ENCODE measurements at places on chromosomes 6 and 20.

GRCh38 chr6:158024566-158025297, 43.1 kb downstream of the SYNJ2 start:
- DNase-seq = no peak

DNA sequence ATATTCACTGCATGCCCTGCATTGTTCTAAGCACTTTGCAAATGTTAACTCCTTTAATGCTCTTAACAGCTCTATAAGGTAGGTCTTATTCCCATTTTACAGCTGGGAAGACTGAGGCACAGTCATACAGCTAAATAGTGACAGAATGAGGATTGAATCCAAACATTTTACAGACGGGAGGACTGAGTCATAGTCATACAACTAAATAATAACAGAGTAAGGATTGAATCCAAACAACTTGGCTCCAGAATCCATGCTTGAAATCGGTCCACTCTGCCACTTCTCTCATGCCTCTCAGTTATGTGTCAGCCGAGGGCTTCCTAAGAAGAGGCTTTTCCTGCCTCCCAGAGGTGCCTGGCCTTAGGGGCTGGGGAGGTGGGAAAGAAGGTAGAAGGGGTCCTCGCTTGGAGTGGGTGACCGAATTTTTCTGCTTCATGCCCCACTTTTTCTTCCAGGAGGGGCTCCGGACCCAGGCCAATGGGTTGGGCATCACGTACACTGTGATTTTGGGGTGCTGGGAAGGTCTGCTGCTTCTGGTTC, 137.4 kb upstream of the RNF24 start:
- no peak for DNase-seq

- peak; percentile 34 for DNase-seq
Measured at GRCh38 chr20:20594171-20594530, 118.3 kb downstream of the RALGAPA2 start.

GRCh38 chr6:90179190-90180169, 117.2 kb downstream of the BACH2 start:
- DNase-seq = no peak

DNA sequence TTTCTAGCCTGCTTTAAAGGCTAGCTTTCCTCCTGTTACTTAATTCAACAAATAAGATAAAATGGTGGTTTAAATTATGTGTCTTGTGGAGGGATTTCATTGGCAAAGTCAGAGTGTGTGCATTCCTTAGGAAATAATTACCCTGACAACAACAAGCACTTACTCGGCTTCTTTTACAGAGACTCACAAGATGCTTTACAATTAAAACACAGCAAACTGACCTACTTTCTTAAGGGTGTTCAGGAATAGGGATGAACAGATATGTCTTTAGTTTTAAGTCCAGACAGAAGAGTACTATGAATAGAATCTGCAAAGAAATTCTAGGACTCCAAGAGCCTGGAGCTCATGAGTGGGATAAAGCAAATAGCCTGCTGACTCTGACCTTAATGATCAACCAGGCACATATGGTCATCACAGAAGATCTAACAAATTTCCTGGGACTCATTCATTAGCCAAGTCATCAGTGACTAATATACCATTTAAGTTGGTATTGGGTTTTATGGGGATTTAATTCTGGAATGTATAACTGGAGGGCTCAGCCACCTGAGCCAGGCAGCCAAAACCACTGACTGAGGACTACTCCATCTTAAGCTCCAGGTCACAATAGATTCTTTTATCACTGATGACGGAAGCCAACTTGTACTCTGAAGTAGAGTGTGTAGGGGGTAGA, 161.8 kb upstream of the RIMS1 start:
- no peak for DNase-seq

DNA sequence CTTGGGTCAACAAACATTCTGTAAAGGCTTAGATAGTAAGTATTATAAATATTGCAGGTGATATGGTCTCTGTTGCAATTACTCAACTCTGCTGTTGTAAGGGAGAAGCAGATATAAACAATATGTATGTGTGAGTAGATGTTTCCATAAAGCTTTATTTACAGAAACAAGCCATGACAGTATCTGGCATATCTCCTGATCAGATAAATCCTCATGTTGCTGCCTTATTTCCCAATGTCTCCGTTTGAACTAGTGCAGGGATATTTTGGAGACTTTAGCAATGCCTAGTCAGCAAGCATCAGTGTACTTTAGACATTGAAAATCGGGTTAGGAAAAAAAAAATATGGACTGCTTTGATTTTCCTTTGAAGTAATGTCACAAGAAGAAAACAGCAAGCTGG, 96.1 kb downstream of the LAMA2 start:
- DNase-seq = no peak

DNA sequence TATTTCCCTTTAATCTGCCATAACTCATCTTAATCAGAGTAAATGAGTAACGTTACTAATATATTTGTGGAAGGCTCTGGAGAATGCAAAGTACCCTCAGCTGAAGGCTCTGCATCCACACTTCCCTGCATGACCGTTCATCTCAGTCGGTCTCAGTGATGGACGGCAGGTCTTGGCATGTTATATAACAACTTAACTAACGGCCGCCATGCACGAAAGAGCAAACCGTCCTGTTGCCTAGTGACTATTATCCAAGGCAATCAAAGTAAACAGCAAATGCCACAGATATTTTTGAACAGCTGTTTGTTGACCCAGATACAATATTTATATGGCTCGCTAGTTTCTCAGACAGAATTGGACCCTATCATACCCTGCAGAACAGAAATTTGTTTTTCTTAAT, 194.9 kb upstream of the SMLR1 start:
- DNase-seq = peak; percentile 81

GRCh38 chr6:31179042-31179386, 8.5 kb upstream of the POU5F1 start:
- DNase-seq = no peak

DNA sequence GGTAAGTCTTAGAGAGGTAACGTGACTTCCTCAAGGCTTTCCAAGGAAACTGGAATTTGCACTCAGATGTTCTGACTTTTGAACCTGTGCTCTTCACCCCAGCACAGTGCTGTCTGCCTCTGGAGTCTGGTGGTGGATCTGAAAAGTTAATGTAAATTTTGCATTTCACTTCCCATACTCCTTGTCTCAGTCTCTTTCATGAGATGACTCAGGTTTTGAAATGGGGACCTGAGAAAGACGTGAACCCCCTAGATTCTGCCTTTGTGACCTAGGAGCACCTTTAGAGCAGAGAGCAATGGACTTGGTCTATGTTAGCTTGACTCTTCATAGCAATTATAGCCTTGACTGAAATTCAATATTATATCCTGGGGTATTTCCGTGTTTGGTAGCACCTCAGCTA, 223.0 kb downstream of the QKI start:
- no peak for DNase-seq

DNA sequence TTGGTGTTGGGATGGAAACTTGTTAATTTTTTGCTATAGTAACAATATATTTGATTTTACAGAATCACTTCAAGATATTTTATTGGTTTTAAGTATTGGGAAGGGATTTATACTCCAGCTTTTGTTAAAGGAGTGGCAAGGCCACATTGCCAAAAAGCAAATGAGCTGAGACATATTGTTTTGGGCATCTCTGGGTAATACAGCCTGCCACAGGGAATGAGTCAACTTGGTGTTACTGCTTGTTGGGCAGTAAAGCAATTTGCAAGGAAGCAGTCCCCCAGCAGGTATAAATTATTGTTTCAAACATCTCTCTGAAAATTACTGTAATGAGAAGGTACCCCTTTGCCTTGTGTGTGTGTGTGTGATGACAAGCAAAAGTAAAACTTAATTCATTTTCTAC, 868.3 kb upstream of the FLRT3 start:
- DNase-seq = no peak

GRCh38 chr6:9948678-9949077, 466.2 kb downstream of the TFAP2A start:
- no peak for DNase-seq

- no peak for DNase-seq
Measured at GRCh38 chr6:27966816-27967426, 9.9 kb downstream of the OR2B6 start.

DNA sequence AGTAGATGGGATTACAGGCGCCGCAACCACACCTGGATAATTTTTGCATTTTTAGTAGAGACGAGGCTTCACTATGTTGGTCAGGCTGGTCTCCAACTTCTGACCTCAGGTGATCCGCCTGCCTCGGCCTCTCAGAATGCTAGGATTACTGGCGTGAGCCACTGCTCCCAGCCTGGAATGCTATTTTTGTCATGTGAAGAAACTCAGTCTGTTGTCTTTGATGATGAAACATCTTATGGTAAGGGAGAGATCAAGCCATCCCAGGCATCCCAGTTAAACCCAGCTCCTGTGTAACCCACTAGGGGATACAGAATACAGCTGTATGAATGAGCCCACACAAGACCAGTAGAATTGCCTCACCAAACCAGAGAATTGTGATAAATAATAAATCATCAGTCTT, 83.6 kb upstream of the RBM24 start:
- DNase-seq = no peak

DNA sequence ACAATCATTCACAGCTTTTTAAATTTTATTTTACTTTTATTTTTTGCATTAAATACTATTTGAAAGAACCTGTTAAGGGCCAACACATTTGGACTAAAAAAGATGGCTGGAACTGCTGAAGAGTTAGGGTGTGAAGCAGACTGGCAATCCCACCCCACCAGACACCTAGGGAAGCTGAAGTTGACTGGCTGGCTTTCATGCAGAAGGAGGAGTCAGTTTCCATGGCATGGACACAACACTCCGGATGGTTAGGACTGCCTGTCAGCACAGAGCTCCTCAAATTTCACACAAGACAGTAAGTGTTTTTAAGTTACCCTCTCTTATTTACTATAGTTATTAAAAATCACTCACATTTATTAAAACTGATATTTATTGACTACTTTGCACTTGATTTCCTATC, at the start of gene ANKRD66:
ANKRD66 (plus strand) TSS at position 238 of the 400 bp plus-strand sequence. CDS start 5,016 bp downstream, outside the sequence.
- DNase-seq = no peak

- DNase-seq = no peak
Measured at GRCh38 chr6:90274451-90275030, 22.1 kb downstream of the BACH2 start.

GRCh38 chr6:44074439-44074812, 52.8 kb downstream of the MRPL14 start:
- no peak for DNase-seq

- no peak for DNase-seq
Measured at GRCh38 chr6:169513478-169514193, 188.2 kb downstream of the WDR27 start.

DNA sequence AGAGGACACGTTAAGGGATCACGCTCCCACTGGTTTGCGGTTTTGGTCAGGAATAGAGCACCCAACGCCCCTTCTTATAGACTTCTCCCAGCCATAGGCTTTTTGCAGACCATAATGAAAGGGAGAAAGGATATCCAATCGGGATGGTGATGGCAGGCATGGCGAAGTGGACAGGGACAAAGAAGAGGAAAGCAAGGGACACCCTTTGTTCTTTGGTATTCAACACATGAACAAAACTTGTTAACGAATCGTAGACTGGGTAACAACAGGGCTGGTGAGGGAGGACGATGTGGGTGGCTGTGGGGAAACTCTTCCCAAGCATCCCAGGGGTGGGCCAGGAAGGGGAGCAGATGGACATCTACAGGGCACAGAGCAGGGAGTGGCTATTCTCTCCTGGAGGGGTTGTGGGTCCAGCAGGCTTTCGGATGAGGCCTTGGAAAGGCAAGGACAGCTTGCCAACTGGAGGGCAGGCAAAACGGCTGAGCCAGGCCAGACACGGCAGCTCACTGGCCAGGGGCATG, 1.4 kb upstream of the HSP90AB1 start:
- DNase-seq = no peak

DNA sequence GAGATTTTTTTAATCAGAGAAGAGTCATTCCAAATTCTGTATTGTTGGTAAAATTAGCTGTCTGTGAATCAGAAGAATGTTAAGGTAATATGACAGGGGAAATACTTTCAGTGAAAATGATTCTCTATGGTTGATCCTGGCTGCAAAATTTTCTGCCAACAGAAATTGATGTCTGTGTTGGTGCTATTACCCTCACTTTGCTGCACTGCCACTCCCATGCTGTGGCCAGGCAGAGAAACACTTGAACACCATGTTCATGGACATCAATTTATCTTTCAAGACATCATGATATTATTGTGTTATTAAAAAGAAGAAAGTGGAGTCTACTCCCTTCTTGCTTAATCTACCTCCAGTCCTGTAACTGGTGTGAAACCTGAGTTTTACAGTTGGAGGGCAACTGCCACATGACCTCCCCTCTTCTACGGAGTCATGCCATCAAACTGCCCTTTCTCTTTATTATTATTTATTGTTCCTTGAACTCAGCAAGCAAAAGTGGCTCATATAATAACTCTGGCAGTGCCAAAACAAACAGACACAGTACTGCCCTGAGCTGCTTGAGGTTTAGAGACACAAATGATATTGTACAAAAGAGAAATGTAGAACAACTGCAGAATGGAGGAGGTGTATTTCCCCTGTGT, 288.0 kb upstream of the JAG1 start:
- DNase-seq = no peak

- DNase-seq = no peak
Measured at GRCh38 chr6:37536491-37537190, 36.9 kb upstream of the CCDC167 start.

DNA sequence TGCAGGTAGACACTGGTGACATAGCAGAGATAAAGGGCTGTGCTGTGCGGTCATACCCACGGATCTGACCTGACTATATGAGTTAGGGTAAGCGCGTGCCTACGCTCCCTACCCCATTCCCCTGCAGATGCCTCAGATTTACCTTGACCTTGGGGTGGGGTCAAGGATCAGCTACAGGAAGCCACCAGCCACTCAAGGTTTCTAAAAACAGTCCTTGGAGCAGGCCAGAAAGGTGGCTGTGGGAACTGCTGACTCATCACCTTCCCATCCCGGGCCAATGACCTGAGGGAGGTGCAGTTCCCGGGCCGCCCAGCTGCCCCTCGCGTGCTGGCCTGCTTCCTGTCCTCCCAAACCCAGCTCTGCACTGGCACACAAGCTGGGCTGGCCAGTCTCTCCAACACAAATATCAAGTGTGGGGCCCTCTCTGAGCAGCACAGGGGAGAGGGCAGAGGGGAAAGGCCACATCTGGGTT, 23.0 kb downstream of the KCNK5 start:
- DNase-seq = no peak

DNA sequence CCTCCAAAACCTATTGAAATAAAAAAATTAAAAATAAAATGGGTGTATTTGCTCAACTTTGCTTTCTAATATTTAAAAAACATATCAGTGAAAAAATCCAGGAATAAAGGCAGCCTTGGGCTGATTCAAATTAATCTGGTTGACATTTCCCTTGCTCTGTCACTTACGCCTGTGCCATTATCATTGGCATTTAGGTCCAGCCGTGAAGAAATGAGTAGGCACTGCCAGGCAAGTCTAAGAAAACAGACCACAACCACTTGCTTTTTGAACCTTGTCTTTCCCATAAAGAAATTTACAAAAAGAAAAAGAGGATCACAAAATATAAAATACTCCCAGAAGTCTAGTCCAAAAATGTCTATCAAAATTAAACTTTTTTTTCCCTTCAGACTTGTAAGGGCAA, 59.2 kb upstream of the HBS1L start:
- no peak for DNase-seq

GRCh38 chr20:61391185-61391584, 139.1 kb downstream of the CDH4 start:
- DNase-seq = no peak

GRCh38 chr6:28657769-28658465, 132.2 kb downstream of the GPX5 start:
- peak; percentile 59 for DNase-seq

Data from NCI-H1930 (cell line).